Neural cell (in vitro differentiated cells): ENCODE measurements at places on chromosomes 5 and 9. TPM values are rescaled to one million over a fixed set of nuclear protein-coding genes. Genes with fewer than 3 reads are reported as not detected.

Gene LHX3
- polyA plus RNA-seq: not detected in 2 replicates

Gene SLC34A3
- 0.12 and 0.27 TPM in 2 replicates for polyA plus RNA-seq

Gene WNK2
- 37.1 and 38.3 TPM in 2 replicates for polyA plus RNA-seq

Gene PDE6A
- polyA plus RNA-seq: not detected in 2 replicates

Gene DAB2IP
- 17.3 and 24.8 TPM in 2 replicates for polyA plus RNA-seq

Gene MATR3
- 920 and 1,016 TPM in 2 replicates for polyA plus RNA-seq

Gene FOXD1
- not detected in 2 replicates for polyA plus RNA-seq

Gene PCDHB4
- 4.2 and 4.3 TPM in 2 replicates for polyA plus RNA-seq

Gene SOHLH1
- polyA plus RNA-seq: not detected in 2 replicates

Gene PCDHA9
- 0.56 and 0.88 TPM in 2 replicates for polyA plus RNA-seq

Gene BRD9
- polyA plus RNA-seq: 50.4 and 51.3 TPM in 2 replicates

Gene TICAM2
- polyA plus RNA-seq: not detected in 2 replicates

Gene PDCD1LG2
- polyA plus RNA-seq: not detected in 2 replicates

Gene SLC4A9
- not detected in 2 replicates for polyA plus RNA-seq

Gene SIT1
- polyA plus RNA-seq: not detected in 2 replicates

Gene MPDZ
- 13.1 and 15.0 TPM in 2 replicates for polyA plus RNA-seq

Gene DMRT3
- not detected in 2 replicates for polyA plus RNA-seq

Gene OLFM1
- 102 and 134 TPM in 2 replicates for polyA plus RNA-seq

Gene SPATA6L
- polyA plus RNA-seq: 0.58 and 0.89 TPM in 2 replicates

Gene SLC9A3
- 3.0 and 4.0 TPM in 2 replicates for polyA plus RNA-seq

Gene NOXA1
- polyA plus RNA-seq: 1.7 and 3.4 TPM in 2 replicates

Gene OR1L6
- not detected in 2 replicates for polyA plus RNA-seq

Gene ECSCR
- not detected in 2 replicates for polyA plus RNA-seq

Gene PPP2R2B
- polyA plus RNA-seq: 246 and 250 TPM in 2 replicates
